ENCODE measurements at places on chromosomes 3 and 15.

GRCh38 chr15:23877502-23878412, 190.7 kb upstream of the NDN start:
- DNase-seq = peak; percentile 48

DNA sequence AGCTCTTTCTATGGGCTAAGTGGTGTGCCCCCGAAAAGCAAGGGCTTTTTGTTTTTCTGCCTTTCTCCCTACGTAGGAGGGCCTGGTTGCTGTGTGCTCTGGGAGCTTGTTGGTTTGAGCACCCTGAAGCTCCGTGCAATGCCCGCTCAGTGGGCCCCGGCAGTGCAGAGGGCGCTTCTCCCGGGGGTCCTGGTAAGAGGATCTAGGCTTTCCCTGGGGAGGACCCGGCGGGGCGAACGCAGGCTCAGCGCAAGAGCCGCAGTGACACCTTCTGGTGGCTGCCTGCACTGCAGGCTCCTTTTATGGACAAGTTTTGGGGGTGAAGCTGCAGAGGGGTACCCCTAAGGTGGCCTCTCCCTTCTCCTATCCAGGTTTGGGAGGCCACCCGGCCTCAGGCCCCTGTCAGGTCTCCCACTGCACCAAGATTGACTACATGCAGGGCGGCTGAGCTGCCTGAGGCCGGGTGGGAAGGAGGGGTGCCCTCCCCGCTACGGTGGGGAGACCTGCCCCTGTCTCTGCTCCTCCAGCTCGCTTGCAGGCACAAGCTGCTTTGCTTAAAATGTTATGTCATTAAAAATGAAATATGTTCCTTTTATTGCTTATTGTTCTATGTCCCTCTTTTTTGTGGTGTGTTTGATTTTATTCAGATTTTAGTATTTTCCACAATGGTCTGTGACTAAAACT, 387.9 kb downstream of the GABRG3 start:
- DNase-seq = peak; percentile 23

DNA sequence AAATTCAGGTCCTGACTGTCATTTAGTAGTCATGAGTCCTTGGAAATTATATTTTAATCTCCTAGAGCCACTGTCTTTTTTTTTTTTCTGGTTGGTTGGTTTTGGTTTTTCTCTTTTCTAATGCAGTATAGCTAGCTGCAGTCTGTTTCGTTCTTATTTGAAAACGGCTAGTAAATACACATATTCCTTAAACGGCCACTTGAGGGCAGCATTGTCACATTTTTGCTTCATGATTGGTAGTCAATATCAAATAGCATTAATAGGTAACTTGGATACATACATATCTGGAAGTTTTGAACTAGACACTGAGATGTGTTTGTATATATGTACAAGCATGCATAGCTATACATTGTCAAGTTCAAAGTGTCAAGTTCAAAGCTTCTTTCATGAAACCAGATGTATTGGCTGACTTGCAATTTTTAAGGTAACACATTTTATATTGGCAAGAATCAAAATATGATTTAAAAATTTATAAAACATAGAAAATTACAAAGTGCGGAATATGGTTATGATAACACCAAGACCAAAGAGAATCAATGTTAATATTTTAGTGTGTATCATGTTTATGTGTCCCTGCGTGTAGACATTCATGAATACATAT, 22.5 kb downstream of the GABRA5 start:
- peak; percentile 35 for DNase-seq

GRCh38 chr3:126369490-126369889, 12.3 kb upstream of the KLF15 start:
- no peak for DNase-seq

- no peak for DNase-seq
These were observed 1161.2 kb downstream of the ROBO2 start for GRCh38 chr3:78201091-78201490.

- DNase-seq = no peak
These were observed 125.8 kb upstream of the MEF2A start for GRCh38 chr15:99440029-99440428.

DNA sequence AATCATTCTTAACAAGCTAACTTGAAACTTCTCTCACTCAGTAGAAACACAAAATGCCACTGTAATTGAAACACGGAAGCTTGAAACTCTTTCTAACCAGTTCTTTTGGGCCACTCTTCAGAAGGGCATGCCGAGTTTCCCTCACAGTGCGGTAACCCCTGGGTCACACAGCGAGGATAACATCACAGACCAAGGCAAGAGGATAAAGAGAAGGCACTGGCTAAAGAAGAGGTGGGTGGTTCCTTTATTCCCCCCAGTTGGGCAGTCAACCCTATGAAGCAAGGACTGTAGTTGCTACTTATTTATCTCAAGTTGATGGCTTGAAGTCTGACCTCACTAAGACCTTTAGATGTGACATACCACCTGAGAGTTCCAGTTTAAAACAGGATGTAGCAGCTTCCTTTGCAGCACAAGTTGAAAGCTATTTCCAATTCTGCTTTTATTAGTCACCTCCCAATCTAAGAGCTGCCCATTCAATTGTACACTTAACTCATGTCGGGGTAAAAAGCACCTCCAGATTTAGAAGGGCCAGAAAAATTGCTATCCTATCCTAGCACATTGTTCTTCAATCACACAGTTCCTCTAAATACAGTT, 272.4 kb downstream of the TIGIT start:
- no peak for DNase-seq

DNA sequence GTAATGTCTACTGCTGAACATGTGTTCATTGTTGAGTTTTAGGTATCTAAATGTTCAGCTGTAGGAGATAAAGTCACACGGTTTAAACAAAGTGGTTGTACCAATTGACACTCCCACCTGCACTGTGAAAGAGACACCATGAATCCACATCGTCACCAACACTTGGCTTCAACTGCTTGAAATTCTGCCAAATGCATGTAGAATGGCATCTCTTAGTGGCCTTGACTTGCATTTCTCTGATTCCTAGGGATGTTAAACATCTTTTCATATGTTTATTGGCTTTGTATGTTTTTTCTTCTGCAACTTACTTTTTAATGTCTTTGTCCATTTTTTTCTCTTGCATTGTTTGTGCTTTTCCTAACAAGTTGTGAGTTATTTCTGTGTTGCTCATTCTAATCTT, 43.4 kb downstream of the RPLP1 start:
- no peak for DNase-seq

DNA sequence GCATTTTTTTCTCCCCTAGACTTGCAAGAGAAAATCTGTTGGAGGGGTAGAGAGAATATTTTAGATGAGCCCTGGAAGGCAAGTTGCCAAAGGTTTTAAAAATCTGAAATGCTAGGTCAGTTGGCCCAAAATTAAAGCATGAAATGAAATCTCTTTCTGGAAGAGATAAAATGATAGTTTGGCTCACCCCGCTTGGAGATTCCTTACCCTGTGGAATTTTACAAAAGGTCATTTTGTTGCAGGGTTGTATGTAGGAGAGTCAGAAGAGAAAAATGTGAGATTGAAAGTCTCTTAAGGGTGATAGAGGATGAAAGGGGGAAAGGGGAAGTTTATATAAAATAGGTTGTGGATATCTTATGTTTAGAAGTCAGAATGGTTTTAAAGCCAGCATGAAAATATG, 277.8 kb downstream of the CD47 start:
- no peak for DNase-seq

- no peak for DNase-seq
These were observed 20.5 kb downstream of the TRPM1 start for GRCh38 chr15:31081056-31081455.

GRCh38 chr3:23566499-23566898, 239.3 kb upstream of the UBE2E1 start:
- no peak for DNase-seq

GRCh38 chr3:177089110-177089509, 108.2 kb downstream of the TBL1XR1 start:
- DNase-seq = no peak

- DNase-seq = no peak
These were observed 4.8 kb upstream of the STXBP5L start for GRCh38 chr3:120903221-120903620.

DNA sequence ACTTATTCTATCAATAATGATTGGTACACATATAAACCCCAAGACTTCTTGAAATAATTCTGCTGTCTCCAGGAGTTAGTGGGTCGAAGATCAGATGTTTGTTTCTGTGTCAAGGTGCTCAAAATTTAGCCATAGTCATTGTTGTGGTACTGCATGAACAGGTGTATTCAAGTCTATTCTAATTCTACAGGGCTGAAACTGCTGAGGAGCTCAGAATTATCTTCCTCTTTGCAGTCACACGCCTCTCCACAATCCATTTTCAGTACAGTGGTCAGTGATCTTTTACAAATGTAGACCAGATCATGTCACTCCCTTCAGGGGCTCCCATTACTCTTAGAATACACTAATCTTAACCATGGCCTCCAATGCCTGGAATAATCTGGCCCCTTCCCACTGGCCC, 527.5 kb downstream of the NTRK3 start:
- no peak for DNase-seq

DNA sequence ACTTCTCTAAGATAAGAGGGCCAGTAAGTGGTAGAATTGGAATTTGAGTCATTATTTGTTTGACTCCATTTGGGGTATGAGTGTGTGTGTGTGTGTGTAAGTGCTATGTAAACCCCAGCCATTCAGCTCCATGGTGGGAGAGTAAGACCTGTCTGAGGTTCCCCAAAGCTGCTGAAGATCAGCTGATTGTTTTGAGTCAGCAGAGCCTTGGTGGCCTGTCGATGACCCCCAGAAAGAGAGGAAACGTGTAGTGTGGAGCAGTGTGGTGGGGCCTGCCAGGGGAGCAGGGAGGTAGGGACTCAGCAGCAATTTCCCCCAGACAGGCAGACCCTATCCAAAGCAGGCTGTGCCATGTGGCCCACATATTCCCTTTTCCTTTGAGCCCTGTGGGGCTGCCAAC, 5.3 kb downstream of the DVL3 start:
- no peak for DNase-seq

- DNase-seq = no peak
These were observed 1.9 kb downstream of the TNIK start for GRCh38 chr3:171458071-171458863.

DNA sequence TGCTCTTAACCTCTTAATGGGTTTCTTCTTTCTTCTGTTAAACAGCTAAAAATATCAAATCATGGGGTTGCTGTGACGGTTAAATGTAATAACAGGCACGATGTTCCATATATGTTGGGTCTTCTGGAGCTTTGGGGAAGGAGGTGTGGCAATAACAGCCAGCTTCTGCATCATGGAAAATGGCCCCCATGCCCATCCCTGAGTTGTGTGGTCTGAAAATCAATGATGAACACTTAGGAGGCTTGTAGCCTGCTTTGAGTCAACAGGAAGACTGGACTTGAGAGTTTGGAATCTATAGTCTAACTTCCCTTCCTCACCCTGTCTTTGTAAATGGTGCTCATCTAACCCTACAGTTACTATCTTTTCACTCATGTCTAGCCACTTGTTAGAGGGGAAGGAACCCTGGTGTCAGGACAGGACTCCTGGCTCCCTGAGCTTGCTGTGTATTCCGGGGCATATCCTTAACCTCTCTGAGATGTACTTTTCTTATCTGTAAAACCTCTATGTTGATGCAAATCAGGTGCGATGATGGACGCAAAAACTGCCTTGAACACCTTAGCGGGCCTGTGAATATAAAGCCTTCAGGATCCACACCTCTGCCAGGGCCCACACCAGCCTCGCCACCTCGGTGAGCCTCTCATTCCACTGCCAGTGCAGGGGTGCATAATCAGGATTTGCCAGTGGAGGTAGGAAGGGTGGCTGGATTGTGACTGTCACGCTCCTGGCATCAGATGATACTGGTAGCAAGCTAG, 27.5 kb downstream of the SMAD3 start:
- no peak for DNase-seq

DNA sequence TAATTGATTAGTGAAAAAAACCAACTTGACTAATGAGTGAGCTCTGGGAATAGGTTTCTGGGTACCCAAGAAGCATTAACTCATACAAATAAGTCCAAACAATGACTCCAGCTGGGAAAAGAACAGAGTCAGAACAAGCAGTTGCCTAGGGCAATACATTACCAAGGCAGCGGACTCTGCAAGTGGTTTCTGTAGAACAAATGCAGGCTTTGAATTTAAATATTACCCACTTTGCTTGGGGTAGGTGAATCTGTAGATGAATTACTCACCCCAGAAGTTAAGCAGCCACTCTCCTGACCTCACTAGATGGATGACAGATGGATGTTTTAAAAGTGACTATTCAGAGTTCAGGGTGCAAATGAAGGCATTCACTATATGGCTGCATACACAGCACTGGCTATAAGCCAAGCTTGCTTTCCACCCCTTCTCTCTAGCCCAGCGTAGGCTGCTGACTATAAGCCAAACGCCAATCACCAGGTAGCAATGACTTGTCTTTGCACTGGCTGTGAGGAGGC, 73.1 kb upstream of the BHLHE40 start:
- peak; percentile 26 for DNase-seq

DNA sequence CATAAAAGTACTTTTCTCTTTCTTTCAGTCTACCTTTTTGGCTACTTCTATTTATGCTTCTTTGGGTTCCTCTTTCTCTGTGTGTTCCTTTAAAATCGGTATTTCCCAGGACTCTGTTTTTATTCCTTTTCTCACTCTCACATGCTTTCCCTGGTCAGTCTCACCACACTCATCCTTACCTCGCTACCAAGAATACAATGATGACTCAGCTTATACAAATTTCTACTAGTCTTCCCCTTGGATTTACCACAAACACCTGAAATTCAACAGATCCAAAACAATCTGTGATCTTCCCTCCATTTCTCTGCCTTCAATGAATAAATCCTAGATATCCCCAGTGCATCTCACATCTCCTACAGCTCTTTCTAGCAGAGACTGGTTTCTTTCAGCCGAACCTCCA, 52.9 kb downstream of the TUBGCP4 start:
- DNase-seq = no peak

- no peak for DNase-seq
These were observed 9.7 kb downstream of the ETV5 start for GRCh38 chr3:186099178-186099577.

- no peak for DNase-seq
These were observed 51.7 kb upstream of the ST3GAL6 start for GRCh38 chr3:98711426-98711825.

GRCh38 chr15:60389261-60390077, 8.3 kb downstream of the ANXA2 start:
- peak; percentile 66 for DNase-seq

Data from large intestine (tissue), 12 donors.